Naive thymus-derived CD4-positive, alpha-beta T cell (primary cell): ENCODE measurements at places on chromosomes 4 and X.

DNA sequence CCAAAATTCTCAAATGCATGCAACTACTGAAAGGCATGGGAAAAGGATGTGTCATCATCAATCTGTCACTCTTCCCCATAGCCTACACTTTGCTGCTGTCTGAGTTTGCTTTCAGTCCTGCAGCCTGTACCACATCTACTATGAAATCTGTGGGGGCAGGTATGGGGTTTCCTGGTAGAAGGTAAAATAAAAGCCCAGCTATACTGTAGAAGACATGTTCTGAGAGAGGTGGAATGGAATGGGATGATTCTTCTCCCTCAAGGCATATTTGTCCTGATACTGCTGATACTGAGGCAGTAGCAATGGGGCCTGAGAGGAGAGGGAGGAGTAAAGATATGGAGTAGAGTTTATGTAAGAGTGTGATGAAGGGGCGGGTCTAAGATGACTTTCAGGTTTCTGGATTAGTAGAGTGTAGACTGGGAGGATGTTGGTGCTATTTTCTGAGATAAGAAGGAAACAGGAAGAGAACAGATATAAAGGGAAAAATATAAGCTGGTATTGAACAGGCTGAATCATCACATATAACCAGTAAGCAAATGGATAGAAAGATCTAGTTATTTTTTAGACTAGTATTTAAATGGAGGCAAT, 38.7 kb upstream of the GYPA start:
- DNase-seq = no peak

DNA sequence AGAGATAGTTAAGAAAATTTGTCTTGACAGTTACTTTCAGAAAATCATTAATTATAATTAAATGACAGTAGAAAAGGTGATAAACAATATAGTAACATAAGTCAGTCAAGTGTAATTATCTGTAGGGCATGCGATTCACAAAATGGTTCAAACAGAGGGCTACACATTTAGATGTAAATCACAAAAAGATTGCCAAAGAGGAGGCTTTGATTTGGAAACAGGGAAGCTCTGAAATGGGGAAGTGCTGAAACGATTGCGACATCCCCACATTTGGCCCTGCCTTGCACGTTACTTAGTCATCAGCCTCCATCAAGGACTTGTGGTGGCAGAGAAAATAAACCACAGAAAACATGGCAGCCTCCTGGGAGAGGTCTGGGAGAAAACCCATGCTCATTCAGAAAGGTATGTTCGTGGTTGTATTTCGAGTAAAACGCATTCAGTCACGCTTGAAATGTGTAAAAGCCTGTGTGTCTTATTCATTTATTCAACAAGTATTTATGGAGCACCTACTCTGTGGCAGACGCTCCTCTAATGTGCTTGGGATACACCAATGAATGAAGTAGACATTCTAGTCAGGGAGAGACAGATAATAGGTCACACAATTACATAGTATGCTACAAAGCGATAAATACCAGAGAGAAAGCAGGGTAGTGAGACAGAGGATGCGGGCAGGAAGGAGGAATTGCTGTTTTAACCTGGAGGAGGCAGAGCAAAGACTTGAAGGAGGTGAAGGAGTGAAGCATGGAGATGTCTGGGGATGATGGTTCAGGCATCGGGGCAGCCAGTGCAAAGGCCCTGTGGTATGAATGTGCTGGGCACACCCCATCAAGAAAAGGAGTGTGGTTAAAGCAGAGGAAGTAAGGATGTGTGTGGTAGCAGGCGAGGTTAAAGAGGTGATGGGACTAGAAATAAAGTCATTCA, 7.8 kb downstream of the RBM47 start:
- no peak for DNase-seq

DNA sequence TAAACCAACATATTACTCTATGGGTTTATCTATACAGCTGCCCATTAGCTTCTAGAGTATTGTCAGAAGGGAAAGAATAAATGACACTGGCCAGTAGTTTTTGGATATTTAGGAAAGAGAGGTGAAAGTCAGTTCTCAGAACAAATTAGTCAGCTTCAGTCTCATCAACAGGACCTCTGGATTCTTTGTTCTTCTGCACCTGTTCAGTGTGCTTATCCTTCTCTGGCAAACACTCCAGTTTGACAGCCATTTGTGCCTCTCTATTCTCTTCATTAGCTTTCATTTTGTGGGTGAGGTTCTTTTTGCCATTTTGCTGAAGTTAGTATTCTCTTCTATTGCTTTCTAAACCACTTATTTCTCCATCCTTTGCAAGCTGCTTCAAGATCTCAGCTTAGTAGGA, 107.0 kb downstream of the PCDH18 start:
- no peak for DNase-seq

GRCh38 chr4:68581383-68582338, 5.5 kb upstream of the UGT2B17 start:
- no peak for DNase-seq
